NCI-H2081 (cell line): ENCODE measurements at places on chromosomes 7 and 10.

DNA sequence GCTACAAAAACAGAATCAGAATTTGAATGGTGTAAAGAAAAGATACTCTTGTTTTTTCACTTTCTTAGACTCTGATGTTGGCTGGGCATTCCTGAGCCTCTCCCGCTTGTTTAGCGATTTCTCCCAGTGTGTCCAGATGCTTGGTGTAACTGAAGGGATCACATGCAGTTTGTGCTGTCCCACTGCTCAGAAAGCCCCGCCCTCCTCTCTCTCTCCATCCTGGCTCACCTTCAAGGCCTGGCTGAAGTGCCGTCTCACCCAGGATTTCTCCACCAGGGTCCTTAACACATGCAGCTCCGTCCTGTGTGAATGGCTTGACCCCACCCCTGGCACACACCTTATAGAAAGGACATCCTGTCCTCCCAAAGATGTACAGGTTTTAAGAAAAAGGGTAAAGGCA, 437.1 kb downstream of the LRMDA start:
- DNase-seq = no peak

DNA sequence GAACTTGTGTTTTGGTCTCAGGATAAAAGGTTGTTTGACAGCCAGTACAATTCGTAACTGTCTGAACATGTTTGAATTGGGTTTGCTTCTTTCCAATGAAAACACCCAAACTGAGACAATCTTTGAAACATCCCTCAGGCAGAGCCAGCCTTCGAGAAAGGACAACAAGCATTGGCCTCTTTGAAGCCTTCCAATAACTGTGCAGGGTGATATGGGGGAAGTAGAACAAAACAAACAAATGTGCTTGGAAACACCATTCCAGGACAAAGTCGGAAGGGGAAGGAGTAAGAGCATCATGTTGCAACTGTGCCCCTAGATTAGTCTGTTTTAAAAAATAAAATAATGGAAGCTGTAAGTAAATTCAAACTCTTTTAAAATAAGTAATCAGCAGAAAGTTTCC, 39.5 kb downstream of the IL2RA start:
- no peak for DNase-seq

GRCh38 chr10:131165092-131165491, 146.4 kb downstream of the TCERG1L start:
- no peak for DNase-seq

DNA sequence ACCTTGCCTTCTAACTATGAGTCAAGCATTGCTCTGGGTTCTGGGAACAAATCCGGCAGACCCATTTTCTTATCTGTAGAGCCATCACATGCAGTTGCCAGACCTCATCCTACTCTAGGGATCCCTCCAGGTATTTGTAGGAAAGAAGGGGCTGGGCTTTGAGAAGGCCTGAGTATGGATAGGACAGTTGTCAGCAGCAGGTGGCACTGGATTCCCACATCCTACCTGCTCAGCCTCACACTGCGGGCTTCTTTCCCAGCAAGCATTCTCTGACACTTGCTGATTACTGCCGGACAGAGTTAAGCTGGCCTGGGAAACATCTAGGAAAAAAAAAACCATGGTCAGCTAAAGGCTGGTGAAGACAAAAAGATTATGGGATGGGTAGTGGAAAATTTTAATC, 224.1 kb downstream of the CCSER2 start:
- no peak for DNase-seq
